ENCODE measurements at places on chromosomes 7 and 10.

DNA sequence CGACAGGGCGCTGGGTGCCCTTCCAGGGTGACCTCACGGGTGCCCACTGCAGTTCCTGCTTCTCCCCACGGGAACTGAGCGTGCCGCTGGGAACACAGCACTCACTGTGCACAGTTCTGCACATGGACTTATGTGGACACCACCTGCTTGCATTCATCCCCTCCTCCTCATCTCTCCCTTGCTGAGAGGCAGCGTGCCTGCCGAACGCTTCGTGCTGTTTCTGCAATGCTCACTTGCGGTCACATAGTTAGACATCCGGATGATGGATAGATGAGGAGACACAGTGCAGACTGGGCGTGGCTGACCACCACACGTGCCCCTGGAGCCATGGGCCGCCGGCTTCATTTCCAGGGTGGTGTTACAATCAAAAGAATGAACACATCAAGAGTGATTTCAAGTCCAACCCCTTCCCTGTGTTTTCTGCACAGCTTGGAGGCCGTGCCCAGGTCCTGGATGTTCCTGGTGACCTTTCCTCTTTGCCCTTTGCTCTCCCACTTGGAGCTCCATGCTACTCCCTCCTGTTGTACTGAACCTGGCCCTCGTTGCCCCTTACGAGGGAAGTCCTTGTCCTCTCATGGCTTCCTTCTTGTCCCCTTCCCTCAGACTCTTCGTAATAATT lies 119.4 kb downstream of the VIPR2 start:
- no peak for DNase-seq

DNA sequence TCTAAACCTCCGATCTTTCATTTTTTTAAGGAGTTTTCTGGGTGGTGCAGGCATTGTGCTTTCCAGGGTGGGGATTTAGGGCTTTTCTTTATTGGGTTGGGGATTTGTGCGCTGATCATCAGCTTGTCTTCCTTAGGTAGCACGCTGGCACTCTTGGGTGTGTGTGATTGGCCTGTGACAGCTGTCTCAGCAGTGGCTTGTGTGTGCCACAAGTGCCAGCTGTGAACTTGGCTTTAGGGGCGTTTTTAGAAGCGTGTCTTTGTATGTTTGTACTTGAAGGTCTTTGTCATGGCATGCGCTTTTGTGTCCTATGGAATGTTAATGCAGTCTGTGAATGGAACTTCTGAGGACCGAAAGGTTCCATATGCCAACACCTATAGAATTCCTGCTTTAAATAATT lies 788 bp downstream of the AKAP9 start:
- DNase-seq = peak; percentile 53

DNA sequence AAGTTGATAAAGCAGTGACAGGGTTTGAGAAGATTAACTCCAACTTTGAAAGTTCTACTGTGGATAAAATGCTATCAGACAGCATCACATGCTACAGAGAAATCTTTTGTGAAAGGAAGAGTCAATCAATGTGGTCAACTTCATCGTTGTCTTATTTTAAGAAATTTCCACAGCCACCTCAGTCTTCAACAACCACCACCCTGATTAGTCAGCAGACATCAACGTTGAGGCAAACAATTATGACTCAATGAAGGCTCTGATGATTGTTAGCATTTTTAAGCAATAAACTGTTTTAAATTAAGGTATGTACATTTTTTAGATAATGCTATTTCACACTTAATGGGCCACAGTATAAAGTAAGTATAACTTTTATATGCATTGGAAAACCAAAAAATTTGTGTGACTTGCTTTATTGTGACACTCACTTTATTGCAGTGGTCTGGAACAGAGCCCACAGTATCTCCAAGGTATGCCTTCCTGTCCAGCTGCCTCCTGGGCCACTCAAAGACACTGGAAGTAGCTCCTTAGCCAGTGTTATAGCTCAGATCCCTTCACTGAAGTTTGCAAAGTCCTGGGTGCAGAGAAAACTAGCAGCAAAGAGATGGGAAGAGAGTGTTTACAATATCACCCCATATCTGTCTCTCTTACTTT lies 293.1 kb downstream of the ARHGAP12 start:
- DNase-seq = no peak

DNA sequence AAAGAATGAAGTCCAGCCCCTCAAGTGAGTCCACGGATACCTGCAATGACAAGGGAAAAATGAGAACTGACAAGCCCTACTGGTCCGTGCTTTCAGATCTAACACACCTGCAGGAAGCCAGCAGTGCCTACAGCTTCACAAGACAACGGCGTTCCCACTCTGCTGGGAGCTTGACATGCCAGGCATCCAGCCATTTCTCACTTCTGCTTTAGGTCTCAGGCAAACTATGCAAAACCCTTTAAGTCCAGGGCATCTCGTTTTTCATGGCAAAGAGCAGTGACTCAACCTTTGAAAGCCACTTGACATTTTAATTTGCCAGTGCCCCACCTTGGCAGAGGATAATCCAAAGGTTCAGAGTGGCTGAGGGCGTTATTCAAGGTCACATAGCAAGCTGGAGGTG lies 49.1 kb upstream of the GPAM start:
- DNase-seq = no peak

GRCh38 chr7:22662036-22662435 lies 65.0 kb upstream of the IL6 start:
- no peak for DNase-seq

DNA sequence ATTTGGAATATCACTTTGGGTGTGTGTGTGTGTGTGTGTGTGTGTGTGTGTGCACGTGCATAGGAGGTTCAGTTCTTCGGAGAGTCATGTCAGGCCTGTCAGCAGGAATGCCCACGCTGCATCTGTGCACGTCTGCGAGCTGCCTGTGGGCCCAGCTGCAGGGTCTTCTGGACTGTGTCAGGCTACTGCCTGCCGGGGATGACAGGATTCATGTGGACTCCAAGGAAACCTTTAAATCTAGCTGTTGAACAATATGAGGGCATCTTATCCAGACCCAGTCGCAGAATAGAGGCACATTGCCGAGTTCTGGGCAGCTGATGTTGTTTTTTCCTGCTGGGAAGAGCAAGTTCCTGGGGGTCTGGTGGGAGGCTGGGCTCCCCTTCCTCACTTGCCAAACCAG lies 19.0 kb downstream of the AQP1 start:
- DNase-seq = peak; percentile 51

GRCh38 chr10:60310740-60311139 lies 78.9 kb downstream of the ANK3 start:
- DNase-seq = no peak

GRCh38 chr10:3006093-3006492 lies 61.3 kb upstream of the PFKP start:
- DNase-seq = no peak

GRCh38 chr7:143252006-143252405 lies 11.2 kb upstream of the GSTK1 start:
- DNase-seq = no peak

DNA sequence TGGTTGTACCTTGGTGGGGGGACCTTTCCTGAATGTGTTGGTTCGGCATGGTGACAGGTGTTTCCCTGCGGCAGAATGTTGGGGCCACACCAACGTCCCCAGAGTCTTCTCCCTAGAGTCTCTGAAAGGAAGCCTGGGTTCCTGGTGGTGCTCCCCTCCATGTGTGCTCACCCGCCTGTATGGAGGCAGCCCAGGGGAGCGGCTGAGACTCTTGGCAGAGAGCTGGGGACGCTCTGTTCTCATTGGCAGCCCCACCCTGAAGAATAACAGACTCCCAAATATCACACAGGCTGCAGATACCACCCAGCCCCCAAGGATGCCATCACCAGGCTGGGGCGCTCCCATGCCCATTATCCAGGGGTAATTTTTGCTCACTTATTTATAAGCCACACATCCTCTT lies 34.8 kb downstream of the CHST12 start:
- DNase-seq = no peak

DNA sequence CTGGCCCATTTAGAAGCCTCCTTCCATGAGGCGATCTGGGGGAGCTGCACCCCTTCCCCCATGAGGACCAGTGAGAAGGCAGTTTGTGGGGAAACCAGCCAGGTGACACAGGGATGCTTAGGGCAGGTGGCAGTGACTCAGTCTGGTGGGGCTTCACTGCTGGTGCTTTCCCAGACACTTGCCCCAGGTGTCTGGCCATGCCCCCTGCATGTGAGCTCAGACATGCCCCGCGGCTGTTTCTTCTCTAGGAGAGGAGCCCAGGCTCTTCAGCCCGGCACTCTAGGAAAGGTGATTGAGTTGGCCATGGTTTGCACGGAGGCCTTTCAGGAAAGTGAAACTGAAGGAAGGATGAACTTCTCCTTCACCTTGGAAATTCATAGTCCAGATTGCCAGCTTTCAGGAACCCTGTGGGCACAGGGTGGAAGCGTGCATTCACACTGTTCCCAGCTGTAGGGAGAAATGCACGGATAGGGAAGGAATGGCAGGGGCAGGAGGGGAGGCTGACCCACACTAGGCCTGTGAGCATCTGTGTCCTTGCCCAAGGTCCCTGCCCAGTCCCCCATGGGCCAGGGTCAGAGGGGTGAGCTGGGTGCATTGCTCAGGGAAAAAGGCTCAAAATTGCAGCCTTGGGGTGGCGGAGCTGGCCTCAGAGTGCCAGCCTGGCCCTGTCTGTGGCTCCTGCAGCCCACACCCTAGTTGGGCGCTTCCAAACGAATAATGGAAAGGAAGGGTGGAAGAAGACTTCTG lies 359.1 kb downstream of the GLRX3 start:
- DNase-seq = peak; percentile 30

DNA sequence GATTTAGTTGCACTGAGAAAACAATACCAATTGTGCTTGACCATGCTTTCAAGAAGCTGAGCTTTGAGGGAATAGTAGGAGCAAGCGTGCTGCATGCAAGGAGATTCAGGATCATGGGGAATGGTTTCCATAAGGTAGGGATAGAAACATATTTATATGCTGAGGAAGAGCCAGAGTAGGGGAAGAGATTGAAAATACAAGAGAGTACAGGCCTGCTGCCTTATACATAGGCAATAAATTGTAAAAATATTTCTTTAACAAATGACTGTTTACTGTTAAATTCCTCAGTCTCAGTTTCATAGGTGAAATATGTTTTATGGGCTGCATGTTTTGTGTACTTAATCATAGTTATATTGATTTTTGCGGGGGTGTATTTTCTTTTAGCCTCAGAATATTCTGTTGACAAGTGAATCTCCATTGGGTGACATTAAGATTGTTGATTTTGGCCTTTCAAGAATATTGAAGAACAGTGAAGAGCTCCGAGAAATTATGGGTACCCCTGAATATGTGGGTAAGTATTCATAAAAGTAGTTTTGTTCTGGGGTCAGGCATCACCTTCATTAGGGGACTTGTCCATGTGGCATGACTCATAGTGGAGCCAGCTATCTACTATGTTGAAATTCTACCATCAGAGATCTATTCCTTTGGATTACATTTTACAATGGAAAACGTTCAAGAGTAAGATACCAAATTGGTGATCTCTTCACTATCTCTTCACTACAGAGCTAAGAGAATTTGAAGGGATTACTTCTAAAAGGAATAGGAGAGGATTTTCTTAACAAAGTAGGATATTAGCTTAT lies 36.5 kb downstream of the STK17A start:
- DNase-seq = no peak

- no peak for DNase-seq
Observed at GRCh38 chr7:46109437-46109836, 188.4 kb upstream of the IGFBP3 start.

DNA sequence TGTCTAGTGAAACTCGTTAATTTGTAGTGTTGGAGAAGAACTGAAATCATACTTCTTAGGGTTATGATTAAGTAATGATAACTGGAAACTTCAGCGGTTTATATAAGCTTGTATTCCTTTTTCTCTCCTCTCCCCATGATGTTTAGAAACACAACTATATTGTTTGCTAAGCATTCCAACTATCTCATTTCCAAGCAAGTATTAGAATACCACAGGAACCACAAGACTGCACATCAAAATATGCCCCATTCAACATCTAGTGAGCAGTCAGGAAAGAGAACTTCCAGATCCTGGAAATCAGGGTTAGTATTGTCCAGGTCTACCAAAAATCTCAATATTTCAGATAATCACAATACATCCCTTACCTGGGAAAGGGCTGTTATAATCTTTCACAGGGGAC lies 187.6 kb downstream of the CFTR start:
- no peak for DNase-seq

DNA sequence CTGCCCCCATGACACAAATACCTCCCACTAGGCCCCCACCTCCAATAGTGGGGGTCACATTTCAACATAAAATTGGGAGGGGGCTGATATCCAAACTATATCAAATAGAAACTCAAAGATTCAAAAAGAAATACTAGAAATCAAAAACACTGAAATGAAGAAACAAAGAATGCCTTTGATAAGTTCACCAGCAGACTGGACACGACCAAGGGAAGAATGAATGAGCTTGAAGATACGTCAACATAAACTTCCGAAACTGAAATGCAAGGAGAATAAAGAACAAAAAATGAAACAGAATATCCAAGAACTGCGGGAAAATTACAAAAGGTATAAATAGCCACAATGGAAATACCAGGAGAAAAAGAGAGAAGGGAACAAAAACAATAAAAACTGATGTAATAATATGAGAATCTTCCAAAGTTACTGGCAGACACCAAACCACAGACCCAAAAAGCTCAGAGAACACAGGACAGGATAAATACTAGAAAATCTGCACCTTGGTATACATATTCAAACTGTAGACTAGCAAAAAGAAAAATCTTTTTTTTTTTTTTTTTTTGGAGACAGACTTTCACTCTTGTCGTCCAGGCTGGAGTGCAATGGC lies 49.5 kb downstream of the BRI3 start:
- no peak for DNase-seq

DNA sequence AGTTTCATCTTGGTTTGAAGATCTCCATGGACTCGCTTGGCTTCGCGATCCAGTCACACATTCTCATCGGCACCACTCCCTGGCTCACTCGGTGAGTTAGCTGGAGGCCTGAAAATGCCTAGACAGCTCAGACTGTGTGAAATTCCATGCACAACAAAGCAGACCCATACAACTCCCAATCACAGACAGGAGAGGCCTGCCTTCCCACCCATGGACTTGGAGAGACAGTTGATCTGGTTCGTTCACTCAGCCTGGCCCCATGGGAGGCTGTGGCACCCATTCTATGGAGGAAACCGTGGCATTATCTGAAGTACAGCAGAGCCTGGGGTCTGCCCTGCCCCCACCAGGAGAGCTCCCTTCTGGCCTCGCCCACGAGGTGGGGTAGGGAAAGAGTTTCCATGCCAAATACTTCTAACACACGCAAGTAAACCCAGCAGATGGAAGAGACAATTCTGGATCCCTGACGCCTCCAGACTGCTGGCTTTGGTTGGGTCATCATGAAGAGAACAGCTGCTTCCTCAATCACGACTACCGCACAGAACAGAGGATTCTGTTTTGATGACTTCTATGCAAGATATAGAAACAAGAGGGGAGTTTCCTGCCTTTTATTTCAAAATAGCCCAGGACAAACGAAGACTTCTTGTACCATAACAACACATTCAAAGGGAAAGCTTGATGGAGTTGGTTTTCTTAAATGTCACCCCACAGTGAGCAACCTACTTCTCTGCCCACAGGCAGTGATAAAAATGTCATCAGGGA lies 15.9 kb downstream of the FAM53B start:
- DNase-seq = peak; percentile 57

DNA sequence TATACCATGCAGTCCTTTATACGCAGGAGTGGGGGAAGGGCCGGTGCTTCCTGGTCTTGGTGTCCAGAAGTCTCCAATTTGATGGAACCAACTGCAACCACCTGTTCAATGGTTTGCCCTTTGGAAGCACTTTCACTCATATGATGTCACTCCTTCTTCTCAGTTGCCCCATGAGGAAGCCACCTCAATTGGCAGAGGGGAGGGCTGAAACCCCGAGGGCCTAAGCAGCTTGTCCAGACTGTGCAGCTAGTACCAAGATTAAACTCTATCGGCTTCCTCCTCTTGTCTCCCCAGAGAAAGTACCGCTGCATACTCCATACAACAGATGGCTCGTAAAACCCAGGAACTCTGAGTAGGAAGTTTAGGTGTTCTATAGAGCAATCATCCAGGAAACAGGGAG lies 789.4 kb downstream of the TYW1 start:
- DNase-seq = no peak
